H1 (cell line): ENCODE measurements at places on chromosomes 1 and 21. TPM values are rescaled to one million over a fixed set of nuclear protein-coding genes. Genes with fewer than 3 reads are reported as not detected.
A peak's percentile ranks its signal among the peaks of the same experiment; 100 is the strongest.

The RIMS3 gene
- total RNA-seq = 20.6 and 21.0 TPM in 2 replicates

The SLC25A44 gene
- 23.4 and 31.4 TPM in 2 replicates for total RNA-seq

The PGLYRP3 gene
- not detected in 2 replicates for total RNA-seq

The RNU1-3 gene
- total RNA-seq = 1,303 and 1,497 TPM in 2 replicates

The SPATA1 gene
- 1.1 TPM in 2 replicates for total RNA-seq

The SPEN gene
- 47.6 and 52.1 TPM in 2 replicates for total RNA-seq

The FCRLA gene
- total RNA-seq = not detected in 2 replicates

The ATP6V0B gene
- total RNA-seq = 105 and 106 TPM in 2 replicates

The PCBP3 gene
- 6.3 TPM in 2 replicates for total RNA-seq

The ESPN gene
- total RNA-seq = 14.8 and 16.3 TPM in 2 replicates

- H3K4me3 ChIP-seq = no peak overlapping the region
- no peaks in the 10 kb centered on the region for H3K36me3 ChIP-seq
- DNase-seq = no peak
Measured at GRCh38 chr1:154881820-154882535, 11.9 kb upstream of the KCNN3 start.

- H3K27ac ChIP-seq = no peak within 1 kb of the TSS
- H3K27me3 ChIP-seq = no peaks in the 10 kb centered on the region
- no peaks in the 10 kb centered on the region for H3K36me3 ChIP-seq
Measured at GRCh38 chr1:201126832-201127754, at the start of gene ASCL5. TSS of gene ASCL5 (minus strand) at chr1:201127184. CDS start at chr1:201115372, 11,812 bp downstream.

DNA sequence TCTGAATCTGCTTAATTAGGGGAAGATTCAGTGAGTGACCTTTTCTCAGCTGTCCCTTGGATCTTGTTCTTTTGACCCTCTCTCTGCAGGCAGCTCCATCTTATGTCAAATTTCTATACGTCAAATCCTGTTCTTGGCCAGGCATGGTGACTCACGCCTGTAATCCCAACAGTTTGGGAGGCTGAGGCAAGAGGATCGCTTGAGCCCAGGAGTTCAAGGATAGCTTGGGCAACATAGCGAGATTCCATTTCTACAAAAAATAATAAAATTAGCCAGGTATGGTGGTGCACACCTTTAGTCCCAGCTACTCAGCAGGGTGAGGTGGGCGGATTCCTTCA is 12.3 kb upstream of the CDC42 start:
- H3K4me3 ChIP-seq = no peak overlapping the region
- no peaks in the 10 kb centered on the region for H3K36me3 ChIP-seq
- no peak for DNase-seq
- H3K27me3 ChIP-seq = no peaks in the 10 kb centered on the region

- H3K36me3 ChIP-seq = no peaks in the 10 kb centered on the region
- H3K27me3 ChIP-seq = peaks cover 7% of the 10 kb centered on the region
- peak overlapping the region; percentile 5; the same call in 1 of the 2 replicates for H3K4me3 ChIP-seq
- DNase-seq = no peak
- H3K27ac ChIP-seq = no peak overlapping the region
Measured at GRCh38 chr21:44723177-44724131, 12.1 kb upstream of the TSPEAR start.

GRCh38 chr1:110048923-110049601 is 14.6 kb downstream of the STRIP1 start:
- H3K4me1 ChIP-seq = no peaks in the 10 kb centered on the region
- no peak overlapping the region for H3K27ac ChIP-seq
- no peaks in the 10 kb centered on the region for H3K27me3 ChIP-seq
- no peak overlapping the region for H3K4me3 ChIP-seq

GRCh38 chr1:3671371-3672180 is 19.3 kb downstream of the TP73 start:
- H3K27me3 ChIP-seq = no peaks in the 10 kb centered on the region
- no peak overlapping the region for H3K4me3 ChIP-seq
- no peak for DNase-seq
- H3K4me1 ChIP-seq = peaks cover 25% of the 10 kb centered on the region
- no peak overlapping the region for H3K27ac ChIP-seq

- no peak overlapping the region for H3K27ac ChIP-seq
- peaks cover 28% of the 10 kb centered on the region for H3K4me1 ChIP-seq
- peaks cover 63% of the 10 kb centered on the region for H3K27me3 ChIP-seq
- no peaks in the 10 kb centered on the region for H3K36me3 ChIP-seq
- DNase-seq = peak; percentile 63
Measured at GRCh38 chr1:75136921-75137641, 2.9 kb downstream of the LHX8 start.

- no peaks in the 10 kb centered on the region for H3K36me3 ChIP-seq
- H3K27me3 ChIP-seq = no peaks in the 10 kb centered on the region
- no peaks in the 10 kb centered on the region for H3K4me1 ChIP-seq
- no peak overlapping the region for H3K4me3 ChIP-seq
- H3K27ac ChIP-seq = no peak overlapping the region
- DNase-seq = no peak
Measured at GRCh38 chr1:195740862-195741261, 867.4 kb downstream of the KCNT2 start.

DNA sequence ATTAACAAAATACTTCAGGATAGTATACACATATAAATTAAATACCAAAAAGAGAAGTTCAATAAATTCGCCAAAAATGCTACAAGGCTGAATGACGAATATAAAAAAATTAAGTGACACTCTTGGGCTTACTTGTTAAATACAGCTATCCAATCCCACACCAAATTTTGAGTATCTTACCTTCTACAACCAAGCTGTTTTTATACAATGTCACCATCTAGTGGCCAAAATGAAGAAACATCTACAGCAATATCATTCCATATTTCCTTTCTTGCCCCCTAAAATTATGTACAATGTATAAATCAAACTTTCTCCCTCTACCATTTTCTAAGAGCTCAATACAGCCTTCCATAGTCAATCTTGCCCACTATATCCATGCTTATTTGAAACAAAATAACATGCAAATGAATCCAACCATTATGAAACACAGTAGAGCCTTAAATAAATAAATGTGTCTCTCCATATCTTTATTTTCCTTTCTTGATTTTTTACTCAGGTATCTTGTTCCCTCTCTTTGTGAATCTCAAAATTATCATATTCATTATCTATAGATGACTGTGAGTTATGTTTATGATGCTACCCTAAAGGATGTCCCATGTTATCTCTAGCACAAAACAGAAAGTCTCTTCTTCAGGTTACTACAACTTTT is 86.3 kb downstream of the ACBD6 start:
- H3K36me3 ChIP-seq = no peaks in the 10 kb centered on the region
- no peak overlapping the region for H3K4me3 ChIP-seq
- no peak for DNase-seq
- H3K27ac ChIP-seq = no peak overlapping the region
- no peaks in the 10 kb centered on the region for H3K27me3 ChIP-seq

DNA sequence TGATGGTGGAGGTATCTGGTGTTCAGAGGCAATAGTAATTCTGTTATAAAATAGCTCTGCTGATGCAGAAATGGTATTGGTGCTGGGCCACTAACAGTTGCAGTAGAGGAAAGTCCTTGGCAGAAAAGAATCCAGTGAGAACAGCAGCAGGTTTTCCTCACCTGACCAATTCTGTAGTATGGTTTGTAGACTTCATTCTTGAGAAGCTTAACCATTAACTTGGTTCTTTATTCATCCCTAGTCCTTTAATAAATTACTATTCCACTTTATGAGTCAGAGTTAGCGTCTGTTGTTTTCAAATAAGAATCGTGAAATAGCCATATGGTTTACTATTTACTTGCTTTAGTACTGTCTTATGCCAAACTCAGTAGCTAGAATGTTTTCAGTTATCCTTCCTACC is 128.5 kb upstream of the SERTAD4 start:
- no peak overlapping the region for H3K4me3 ChIP-seq
- H3K36me3 ChIP-seq = no peaks in the 10 kb centered on the region
- no peak overlapping the region for H3K27ac ChIP-seq
- no peaks in the 10 kb centered on the region for H3K4me1 ChIP-seq

DNA sequence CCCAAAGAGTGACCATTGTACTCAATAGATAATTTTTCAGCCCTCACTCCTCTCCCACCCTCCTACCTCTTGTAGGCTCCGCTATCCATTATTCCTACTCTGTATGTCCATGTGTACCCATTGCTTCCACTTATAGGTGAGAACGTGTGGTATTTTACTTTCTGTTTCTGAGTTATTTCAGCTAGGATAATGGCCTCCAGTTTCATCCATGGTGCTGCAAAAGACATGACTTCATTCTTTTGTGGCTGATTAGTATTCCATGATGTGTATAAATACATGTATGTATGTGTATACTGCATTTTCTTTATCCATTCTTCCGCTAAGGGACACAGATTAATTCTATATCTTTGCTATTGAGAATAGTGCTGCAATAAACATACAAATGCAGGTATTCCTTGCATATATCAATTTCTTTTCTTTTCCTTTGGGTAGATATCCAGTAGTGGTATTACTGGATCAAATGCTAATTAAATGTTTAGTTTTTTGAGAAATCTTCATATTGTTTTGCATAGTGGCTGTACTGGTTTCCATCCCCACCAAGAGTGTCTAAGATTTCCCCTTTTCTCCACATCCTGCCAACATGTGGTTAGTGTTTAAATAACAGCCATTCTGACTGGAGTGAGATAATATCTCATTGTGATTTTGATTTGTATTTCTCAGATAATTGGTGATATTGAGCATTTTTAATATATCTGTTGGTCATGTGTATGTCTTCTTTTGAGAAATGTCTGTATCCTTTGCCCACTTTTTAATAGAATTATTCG is 4.9 kb downstream of the LY9 start:
- no peak overlapping the region for H3K4me3 ChIP-seq
- no peaks in the 10 kb centered on the region for H3K27me3 ChIP-seq
- H3K27ac ChIP-seq = no peak overlapping the region

GRCh38 chr1:43853161-43853921 is 80.3 kb upstream of the ARTN start:
- H3K27ac ChIP-seq = no peak overlapping the region
- no peaks in the 10 kb centered on the region for H3K36me3 ChIP-seq
- DNase-seq = no peak
- no peak overlapping the region for H3K4me3 ChIP-seq

GRCh38 chr1:56573311-56573710 is 6.1 kb downstream of the PLPP3 start:
- H3K27ac ChIP-seq = no peak overlapping the region
- no peaks in the 10 kb centered on the region for H3K36me3 ChIP-seq
- no peak overlapping the region for H3K4me3 ChIP-seq

DNA sequence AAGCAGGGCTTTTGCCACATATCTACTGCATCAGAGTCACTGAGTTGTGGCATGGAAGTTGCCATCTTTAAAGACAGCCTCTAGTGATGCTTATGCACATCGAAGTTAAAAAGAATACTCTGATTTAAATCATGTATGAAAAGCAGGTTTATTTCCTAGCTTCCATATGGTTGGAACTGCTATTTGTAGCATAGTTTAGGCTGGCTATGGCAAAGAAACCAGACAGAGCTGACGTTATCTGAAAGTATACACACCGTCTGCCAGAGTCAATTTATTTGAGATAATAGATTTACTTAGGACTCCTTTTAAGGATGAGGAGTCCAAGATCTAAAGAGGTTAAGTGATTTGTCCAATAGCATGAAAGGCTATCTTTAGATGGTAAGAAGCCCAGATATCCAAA is 536.9 kb upstream of the ADGRL4 start:
- no peaks in the 10 kb centered on the region for H3K4me1 ChIP-seq
- H3K4me3 ChIP-seq = no peak overlapping the region
- H3K36me3 ChIP-seq = no peaks in the 10 kb centered on the region
- H3K27ac ChIP-seq = no peak overlapping the region
- no peak for DNase-seq

GRCh38 chr1:67673468-67674201 is 11.4 kb upstream of the GADD45A start:
- no peak overlapping the region for H3K4me3 ChIP-seq
- H3K27me3 ChIP-seq = no peaks in the 10 kb centered on the region
- DNase-seq = no peak
- no peaks in the 10 kb centered on the region for H3K4me1 ChIP-seq
- no peaks in the 10 kb centered on the region for H3K36me3 ChIP-seq

DNA sequence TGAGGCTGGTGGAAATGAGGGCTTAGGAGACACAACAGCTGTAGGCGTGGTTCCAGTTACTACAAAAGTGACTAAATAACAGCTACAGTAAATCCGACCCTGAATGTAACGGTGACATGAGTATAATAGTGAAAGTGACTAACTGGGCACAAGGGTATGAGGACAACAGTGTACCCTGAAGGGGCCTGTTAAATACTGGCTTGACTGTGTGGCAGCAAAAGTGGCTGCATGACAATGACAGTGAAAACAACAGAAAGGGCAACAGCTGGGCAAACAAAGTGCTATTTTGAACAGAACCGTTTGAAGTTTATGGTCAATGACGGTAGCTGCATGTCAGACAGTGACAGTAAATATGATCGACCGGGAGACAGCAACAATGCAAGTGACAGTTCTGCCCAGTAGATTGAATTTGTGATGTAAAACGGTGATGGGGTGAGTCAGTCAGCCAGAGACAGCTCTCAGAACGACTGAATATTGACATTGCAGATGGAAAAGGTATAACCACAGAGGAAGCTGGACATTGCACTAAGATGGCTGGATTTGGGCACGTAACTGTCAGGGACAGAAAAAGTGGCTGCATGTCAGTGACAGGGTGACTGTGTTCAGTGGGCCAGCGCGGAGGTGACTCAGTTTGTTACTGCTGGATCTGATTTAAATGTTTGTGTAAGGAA is 1.2 kb upstream of the ZBTB40 start:
- H3K4me3 ChIP-seq = no peak overlapping the region
- no peaks in the 10 kb centered on the region for H3K36me3 ChIP-seq
- H3K27me3 ChIP-seq = no peaks in the 10 kb centered on the region
- 0 out of 2 replicates have a peak overlapping the region, but pooled peaks have one; percentile 5 for H3K27ac ChIP-seq
- DNase-seq = no peak

- no peak overlapping the region for H3K4me3 ChIP-seq
- H3K27me3 ChIP-seq = no peaks in the 10 kb centered on the region
- no peak overlapping the region for H3K27ac ChIP-seq
Measured at GRCh38 chr1:119782631-119783325, 14.1 kb upstream of the HMGCS2 start.

GRCh38 chr21:43786300-43786806 is 3.0 kb upstream of the RRP1 start:
- no peak for DNase-seq
- no peak overlapping the region for H3K27ac ChIP-seq
- H3K4me1 ChIP-seq = peaks cover 12% of the 10 kb centered on the region
- peaks cover 5% of the 10 kb centered on the region for H3K36me3 ChIP-seq

- H3K36me3 ChIP-seq = no peaks in the 10 kb centered on the region
- H3K4me1 ChIP-seq = no peaks in the 10 kb centered on the region
- H3K4me3 ChIP-seq = no peak overlapping the region
- DNase-seq = no peak
- H3K27ac ChIP-seq = no peak overlapping the region
Measured at GRCh38 chr1:116545359-116545705, 25.5 kb downstream of the CD58 start.

DNA sequence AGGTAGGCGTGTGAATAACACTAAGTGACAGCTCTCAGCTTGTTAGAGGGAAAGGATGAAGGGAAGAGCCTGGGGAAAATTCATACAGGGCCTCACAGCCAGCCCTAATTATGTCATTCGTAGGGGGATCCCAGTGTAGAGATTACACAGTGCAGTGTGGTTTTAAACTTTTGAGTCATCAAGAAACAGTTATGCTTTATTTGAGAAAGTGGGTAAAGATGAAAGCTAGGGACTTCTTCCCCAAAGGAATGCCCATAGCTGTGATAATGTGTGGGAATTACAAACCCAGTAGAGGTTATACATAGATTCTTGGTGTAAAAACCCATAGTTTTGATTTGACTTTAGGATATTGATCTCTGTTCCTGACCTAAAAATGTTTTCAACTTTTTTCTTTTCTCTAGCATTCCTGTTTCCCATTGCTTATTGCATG is 1.9 kb downstream of the TTF2 start:
- H3K4me3 ChIP-seq = no peak overlapping the region
- no peaks in the 10 kb centered on the region for H3K4me1 ChIP-seq
- H3K27ac ChIP-seq = no peak overlapping the region
- no peak for DNase-seq
- no peaks in the 10 kb centered on the region for H3K27me3 ChIP-seq

- no peaks in the 10 kb centered on the region for H3K36me3 ChIP-seq
- H3K4me3 ChIP-seq = no peak overlapping the region
- H3K4me1 ChIP-seq = no peaks in the 10 kb centered on the region
Measured at GRCh38 chr1:241611063-241611462, 29.1 kb downstream of the CHML start.
